Spleen (tissue), 13 donors: ENCODE measurements at places on chromosomes 3 and 15. TPM values are rescaled to one million over a fixed set of nuclear protein-coding genes. Genes with fewer than 3 reads are reported as not detected.

GDPGP1 gene
- total RNA-seq = 9.7 TPM

- DNase-seq = no peak
Observed at GRCh38 chr15:39283531-39283930, 297.3 kb upstream of the THBS1 start.

- no peak for DNase-seq
Observed at GRCh38 chr15:82197733-82198594, 64.6 kb downstream of the EFL1 start.

- DNase-seq = no peak
Observed at GRCh38 chr3:78754066-78754743, 1013.6 kb downstream of the ROBO1 start.

BDH1 gene
- total RNA-seq = 24.6 TPM

RARB gene
- 8.5 TPM for total RNA-seq

GRCh38 chr3:130839813-130840212, 54.1 kb upstream of the ATP2C1 start:
- no peak for DNase-seq

PLSCR5 gene
- not detected for total RNA-seq

ETV5 gene
- 57.4 TPM for total RNA-seq

GRCh38 chr3:50264383-50264963, 4.5 kb upstream of the SEMA3B start:
- no peak for DNase-seq

- DNase-seq = no peak
Observed at GRCh38 chr15:80211976-80212375, 40.0 kb downstream of the CTXND1 start.
